ENCODE measurements at places on chromosomes 13 and 19.

DNA sequence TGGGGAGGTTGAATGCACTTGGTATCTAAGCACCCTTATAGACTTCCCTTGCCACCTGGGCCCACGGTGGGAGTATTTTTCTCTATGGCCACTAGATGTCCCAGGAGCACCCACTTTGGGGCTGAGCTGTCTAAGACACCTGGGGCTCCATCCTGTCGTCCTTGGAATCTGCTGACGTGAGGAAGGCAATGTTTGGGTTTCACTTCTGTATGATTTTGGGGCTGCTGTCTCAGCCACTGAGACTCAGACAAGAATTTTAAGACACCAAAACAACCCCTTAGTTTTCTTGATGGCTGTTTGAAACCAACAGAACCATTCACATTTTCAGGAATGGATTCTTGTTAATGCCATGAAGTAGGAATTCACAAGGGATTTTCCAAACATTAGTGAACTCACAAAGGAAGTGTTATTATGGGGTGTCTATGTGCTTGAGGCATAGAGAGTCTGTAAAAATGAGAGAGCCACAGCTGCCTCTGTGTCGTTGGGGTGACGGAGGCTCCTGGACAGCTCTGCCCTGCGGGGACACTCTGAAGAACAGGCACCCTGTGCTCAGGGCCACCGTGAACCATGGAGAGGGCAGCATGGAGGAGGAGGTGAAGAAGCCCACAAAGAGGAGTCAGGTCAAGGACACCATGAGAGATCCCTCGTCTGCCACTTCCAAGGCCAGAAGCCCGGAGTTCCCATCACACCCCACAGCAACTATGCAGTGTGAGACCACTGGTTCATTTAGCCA lies 106.8 kb upstream of the SPATA13 start:
- peak; percentile 41 for DNase-seq

GRCh38 chr19:5113633-5114586 lies 145.0 kb downstream of the KDM4B start:
- DNase-seq: no peak

DNA sequence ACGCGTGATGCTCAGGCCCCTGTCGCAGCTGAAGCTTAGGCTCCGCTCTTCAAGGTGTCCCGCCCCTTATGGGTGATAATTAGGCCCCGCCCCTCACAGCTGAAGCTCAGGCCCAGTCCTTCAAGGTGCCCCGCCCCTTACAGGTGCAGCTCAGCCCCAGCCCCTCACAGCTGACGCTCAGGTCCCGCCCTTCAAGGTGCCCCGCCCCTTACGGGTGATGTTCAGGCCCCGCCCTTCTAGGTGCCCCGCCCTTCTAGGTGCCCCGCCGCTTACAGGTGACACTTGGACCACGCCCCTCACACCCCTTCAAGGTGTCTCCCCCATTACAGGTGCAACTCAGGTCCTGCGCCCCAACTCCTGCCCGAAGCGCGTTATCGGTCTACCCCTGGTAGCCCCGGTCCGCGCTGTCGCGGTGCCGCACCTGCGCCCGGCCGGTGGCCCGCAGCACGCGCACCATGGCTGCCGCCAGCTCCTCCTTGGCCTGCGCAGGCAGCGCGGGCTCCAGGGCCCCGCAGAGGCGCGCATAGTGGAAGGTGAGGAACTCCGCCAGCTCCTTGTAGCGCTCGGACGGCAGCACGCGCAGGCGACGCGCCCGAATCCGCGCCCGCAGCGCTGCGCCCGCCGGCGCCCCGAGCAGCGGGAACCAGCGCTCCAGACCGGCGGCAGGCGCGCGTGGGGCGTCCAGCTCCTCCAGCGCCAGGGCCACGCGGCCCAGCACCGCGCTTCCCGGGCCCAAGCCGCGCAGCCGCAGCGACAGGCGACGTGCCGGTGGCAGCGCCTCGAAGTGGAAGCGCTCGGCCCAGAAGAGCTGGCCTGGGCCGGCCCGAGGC lies 7.3 kb downstream of the RASAL3 start:
- DNase-seq: no peak

GRCh38 chr13:98315902-98316301 lies 138.8 kb upstream of the RNF113B start:
- DNase-seq: no peak

DNA sequence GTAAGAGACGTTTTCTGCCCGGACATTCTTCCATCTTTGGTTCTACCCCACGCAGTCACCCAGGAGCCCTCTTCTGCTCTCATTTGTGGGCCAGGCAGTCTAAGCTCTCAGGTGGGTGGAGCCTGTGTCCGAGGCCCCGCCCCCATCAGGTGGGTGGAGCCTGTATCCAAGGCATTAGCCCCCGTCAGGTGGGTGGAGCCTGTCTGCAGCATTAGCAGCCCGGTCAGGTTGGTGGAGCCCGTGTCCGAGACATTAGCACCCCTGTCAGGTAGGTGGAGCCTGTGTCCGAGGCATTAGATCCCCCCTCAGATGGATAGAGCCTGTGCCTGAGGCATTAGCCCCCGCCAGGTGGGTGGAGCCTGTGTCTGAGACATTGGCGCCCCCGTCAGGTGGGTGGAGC lies 45.5 kb upstream of the C13orf46 start:
- DNase-seq: no peak
